ENCODE measurements at places on chromosomes 12 and 14.

DNA sequence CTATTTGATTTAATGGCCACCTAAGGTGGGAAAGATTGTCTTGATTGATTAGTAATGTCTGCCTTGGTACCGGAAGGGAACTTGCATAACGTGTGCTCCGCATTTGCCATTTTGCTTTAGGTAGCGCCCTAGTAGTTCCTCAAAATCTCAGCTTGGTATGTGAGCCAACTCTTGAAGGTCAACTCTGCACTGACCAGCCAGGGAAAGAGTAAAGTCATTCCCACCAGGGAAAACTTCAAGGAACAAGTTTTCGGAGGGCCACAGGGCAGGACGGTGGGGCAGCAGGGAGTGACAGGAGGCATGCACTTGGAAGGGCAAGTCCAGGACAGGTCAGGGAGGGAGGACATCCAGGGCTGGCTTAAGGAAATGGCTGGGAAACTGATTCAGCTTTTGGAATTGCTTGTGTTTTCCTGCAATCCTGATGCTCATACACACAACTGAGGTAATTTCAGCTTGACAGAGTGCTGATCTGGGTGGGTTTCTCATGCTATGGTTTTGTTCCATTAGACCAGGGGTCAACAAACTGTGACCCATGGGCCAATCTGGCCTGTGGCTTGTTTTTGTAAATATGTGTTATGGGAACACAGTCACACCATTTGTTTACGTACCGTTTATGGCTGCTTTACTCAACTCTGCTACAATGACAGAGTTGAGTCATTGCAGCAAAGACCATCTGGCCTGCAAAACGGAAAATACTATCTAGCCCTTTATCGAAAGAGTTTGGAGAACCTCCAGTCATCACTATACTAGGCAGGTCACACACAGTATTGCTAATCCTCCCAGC, 184.5 kb downstream of the RBM19 start:
- no peak for DNase-seq

GRCh38 chr12:56658921-56659320, 13.1 kb upstream of the ATP5F1B start:
- no peak for DNase-seq

GRCh38 chr12:26334621-26335124, 139.3 kb downstream of the SSPN start:
- no peak for DNase-seq

DNA sequence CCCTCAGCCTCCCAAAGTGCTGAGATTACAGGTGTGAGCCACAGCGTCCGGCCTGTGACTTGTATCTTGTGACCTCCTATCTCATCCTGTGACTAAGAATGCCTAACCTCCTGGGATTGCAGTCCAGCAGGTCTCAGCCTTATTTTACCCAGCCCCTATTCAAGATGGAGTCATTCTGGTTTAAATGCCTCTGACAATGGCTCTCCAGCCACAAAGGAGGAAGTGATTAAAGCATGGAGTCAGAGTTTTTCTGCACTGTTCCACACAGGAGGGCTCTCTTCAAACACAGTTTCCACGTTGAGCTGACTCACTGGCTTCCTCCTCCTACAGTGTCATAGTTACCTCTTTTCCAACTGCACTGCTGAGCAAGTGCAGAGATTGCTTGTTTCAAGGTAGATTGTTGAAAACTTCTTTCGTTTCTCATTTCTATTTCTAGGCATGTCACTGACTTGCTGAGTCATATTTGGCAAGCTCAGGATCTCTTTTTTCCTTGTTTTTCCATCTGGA, 383.8 kb downstream of the PCNX1 start:
- no peak for DNase-seq

GRCh38 chr12:62006076-62006732, 254.0 kb upstream of the USP15 start:
- DNase-seq = peak; percentile 51

- no peak for DNase-seq
Observed at GRCh38 chr12:49649892-49650291, 26.5 kb downstream of the PRPF40B start.

GRCh38 chr12:26821212-26821701, 11.7 kb downstream of the ITPR2 start:
- DNase-seq = no peak

Measured in SK-N-DZ (cell line).